SK-N-DZ (cell line): ENCODE measurements at places on chromosomes 6 and 20.

DNA sequence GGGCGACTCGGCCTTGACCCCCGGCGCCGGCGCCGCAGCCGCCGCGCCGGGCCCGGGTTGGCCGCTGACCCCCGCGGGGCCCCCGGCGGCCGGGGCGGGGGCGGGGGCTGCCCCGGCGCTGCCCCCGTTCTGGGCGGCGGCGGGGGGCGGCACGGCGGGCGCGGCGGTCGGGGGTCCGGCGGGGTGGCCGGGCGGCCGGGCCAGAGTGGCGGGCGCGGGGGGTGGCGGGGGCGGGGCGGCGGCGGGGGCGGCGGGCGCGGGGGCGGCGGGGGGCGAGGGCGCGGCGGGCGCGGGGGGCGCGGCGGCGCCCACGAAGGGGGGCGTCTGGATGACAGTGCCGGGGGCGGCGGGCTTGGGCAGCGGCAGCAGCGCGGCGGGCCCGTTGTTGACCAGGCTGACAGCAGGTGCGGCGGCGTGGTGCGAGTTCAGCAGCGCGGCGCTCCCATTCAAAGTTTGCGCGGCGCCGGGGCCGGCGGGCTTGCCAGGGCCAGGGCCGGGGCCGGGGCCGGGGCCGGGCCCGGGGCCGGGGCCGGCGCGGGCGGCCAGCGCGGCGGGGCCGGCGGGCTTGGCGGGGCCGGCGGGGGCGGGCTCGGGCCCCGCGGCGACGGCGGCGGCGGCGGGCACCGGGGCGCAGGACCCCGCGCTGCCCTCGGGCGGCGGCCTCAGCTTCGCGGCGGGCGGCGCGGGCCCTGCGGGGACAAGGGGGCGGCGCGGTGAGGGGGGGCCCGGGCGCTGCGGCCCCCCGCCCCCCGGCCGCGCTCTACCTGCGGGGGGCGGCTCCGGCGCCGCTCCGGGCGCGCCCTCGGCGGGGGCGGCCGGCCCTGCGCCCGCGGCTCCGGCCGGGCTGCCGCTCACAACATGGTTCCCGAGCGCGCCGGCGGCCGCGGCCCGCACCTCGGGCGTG, 659 bp downstream of the TAF4 start:
- DNase-seq: no peak

DNA sequence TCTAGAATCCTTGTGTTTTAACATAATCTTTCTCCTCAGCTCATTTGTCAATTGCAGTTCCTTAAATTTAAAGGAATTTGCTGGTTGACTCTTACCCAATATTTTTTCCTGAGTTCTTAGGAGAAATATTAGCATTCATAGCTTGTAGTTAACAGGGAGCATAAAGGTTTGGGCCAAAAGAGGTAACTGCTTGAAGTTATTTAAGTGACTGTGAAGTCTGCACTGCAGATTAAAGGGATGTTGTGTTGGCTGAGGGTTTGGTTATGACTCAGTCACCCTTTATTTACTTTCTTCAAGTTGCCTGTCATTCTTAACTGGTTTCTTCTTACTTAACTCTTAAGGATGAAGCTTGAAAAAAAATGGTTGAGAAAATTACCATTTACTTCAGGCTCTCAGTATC, 220.3 kb upstream of the LAMP5 start:
- no peak for DNase-seq

DNA sequence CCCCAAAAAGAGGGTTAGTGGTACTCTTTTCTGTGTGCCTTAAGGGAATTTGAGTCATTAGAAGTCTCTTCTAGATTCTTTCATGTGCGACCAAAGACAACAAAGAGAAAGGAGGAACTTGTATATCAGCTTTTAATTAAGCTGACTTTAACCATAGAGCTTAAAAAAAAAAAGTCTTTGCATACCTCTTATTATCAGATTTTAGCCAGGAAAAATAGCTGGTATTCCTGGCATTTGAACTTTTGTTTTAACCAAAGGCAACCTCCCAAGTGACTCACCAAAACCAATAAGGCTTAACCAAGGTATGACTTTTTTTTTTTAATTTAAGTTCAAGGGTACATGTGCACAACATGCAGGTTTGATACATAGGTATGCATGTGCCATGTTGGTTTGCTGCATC, 375.0 kb downstream of the CDC5L start:
- no peak for DNase-seq

DNA sequence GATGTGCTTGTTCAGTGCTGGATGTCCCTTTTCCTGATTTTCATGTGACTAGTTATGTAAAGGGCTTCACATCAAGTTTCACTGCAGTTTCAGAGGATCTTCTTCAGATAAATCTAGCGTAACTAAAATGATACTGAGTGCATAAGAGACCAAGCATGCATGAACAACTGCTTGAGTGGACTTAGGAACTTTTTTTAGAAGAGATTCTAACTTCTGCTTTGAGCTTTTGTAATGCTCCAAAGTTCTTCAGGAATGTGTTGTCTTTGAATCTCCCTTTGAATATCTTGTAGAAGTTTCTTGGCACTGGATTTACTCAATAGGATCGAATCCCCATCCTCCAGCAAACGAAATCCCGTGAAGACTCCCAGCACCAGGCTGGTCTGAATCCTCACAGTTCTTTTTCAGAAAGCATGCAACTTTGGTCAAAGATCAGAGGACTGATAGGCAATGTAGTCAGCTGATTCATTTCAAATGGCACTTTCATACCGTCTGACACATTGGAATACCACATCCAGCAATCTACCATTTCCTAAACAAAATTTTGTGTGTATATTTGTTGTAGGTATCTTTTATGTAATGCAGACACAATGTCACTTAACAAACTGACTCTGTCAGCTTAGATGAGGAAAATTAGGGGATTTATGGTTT, 33.2 kb downstream of the ENPP1 start:
- DNase-seq: no peak

GRCh38 chr6:80862756-80863155, 756.3 kb downstream of the BCKDHB start:
- no peak for DNase-seq

- DNase-seq: no peak
Observed at GRCh38 chr6:39886871-39887270, 47.4 kb downstream of the MOCS1 start.

- DNase-seq: no peak
Observed at GRCh38 chr6:3811191-3811590, 38.0 kb upstream of the FAM50B start.

DNA sequence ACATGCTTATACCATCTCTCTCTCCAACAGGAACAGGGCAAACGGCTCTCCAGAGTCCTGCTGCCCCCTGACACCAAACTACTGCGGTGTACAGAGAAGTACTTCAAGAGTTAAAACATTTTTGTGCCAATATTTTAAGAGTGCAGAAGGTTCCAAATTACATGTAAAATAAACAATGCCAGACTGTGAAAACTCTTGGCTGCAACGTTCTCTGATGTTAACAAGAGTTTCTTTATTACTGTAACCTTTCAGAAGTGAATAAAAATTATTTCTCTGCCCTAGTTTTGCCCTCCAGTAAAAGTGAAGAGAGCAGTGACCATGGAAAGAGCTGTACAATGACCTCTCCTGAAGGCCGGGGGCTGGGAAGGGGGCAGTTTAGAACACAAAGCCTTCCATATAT, 41.4 kb upstream of the FAM83C start:
- no peak for DNase-seq

GRCh38 chr6:163398815-163399214, 15.7 kb upstream of the QKI start:
- no peak for DNase-seq

- no peak for DNase-seq
Observed at GRCh38 chr6:111250791-111251354, 163.6 kb downstream of the SLC16A10 start.

DNA sequence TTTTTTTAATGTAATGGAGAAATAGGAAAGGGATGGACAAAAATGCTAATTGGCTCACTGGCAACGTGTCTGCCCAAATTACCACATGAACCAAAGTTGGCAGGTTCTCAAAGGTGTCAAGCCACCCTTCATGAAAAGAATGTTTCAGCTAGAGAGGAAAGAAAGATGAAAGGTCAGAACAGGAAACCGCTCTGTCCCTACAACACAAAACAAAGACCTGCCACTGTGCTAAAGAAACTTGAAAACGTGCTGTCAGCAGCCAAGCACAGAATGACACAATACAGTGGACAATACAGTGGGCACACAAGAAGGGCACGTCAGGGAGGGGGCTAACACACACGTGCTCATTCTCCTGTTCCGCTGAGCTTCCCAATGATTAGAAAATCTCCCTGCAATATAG, 4.9 kb downstream of the PREP start:
- no peak for DNase-seq

GRCh38 chr6:29627755-29628418, 5.1 kb downstream of the GABBR1 start:
- peak; percentile 70 for DNase-seq

DNA sequence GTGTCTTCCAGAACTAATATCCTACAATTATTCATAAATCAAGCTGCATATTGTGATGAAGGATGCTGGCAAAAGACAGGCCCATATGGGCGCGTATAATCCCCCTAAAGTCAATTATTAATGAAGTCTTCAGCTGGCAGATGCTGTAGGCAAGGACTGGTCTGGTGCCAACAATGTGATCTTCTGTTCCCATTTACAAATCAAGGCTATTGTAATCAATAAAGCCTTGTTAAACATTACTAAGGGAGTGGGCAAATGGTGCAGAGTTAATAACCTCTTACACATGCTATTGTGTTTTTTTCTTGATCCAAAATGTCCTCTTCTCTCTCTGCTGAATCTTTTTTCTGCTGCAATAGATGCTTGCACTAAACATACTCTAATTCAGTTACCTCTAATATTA, 119.0 kb downstream of the ALDH8A1 start:
- no peak for DNase-seq

GRCh38 chr6:14270925-14271788, 153.6 kb downstream of the CD83 start:
- DNase-seq: no peak

- no peak for DNase-seq
Observed at GRCh38 chr6:159908979-159909378, 18.2 kb downstream of the MAS1 start.

GRCh38 chr6:2651536-2651935, 99.2 kb downstream of the MYLK4 start:
- no peak for DNase-seq

- DNase-seq: no peak
Observed at GRCh38 chr6:13049666-13050254, 278.6 kb downstream of the TBC1D7 start.

GRCh38 chr6:133551436-133551835, 310.3 kb downstream of the EYA4 start:
- DNase-seq: peak; percentile 21

GRCh38 chr6:34696189-34696738, 303 bp downstream of the ILRUN start:
- no peak for DNase-seq

DNA sequence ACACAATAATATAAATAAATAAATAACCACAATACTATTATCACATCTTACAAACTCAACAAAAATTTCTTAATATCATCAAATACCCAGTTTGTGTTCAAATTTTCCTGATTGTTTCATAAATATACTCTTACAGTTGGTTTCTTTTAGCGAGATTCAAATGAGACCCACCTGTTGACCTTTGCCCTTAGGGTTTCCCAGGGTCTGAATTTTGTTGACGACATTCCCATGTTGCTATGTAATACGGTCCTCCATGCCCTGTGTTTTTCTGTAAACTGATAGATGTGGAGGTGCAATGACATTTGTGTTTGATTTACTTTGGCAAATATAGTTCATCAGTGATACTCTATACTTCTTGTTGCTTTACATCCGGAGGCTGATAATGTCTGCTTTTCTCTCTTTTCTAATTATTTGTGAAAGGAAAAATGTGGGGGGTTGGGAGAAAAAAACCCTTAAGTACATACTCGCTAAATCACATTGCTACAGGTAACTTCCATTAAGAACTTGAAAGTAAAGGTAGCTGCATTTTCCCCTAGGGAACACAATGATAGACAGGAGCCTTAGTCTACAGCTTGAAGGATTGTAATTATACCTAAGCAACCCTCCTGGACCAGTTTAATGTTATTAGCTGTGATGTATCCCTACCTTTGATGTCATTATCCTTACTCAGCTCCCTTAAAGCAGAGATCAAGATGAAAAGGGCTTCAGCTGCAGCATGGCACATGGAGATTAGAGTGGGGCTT, 6.6 kb downstream of the MOG start:
- DNase-seq: peak; percentile 69

DNA sequence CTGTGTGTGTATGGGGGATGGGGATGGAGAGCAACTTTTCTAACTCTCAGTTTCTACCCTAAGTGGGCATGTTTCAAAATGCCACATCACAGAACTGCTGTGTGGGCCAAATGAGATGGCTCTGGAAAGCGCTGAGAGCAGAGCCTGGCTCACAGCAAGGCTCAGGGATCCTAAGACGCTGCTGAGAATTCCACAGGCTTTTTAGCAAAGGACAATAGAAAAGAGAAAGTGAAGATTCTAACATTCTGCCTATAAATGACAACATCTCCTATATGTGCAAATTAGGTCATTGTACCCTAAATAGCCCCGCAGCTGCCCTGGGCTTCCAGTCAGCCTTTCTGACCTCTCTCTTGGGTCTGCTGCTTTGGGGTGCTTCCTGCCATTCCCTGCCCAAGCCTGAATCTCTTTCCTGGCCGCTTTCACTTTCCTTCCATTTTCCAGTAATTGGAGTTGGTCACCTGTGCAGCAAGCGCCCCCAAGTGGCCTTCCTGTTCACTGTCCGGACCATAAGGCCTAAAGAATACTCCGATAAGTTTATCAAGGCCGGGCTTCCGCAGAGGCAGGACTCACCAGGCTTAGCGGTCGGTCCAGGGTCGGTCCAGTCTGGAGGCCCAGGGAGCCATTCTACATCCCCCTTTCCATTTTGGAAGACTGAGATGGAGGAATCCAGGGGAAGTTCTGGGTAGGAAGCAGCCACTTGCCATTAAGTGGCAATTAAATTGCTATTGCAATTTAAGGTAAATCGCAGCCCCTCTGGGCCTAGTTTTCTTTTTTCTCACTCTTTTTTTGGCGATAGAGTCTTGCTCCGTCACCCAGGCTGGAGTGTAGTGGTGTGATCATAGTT, 6.7 kb upstream of the DDR1 start:
- peak; percentile 80 for DNase-seq

- DNase-seq: no peak
Observed at GRCh38 chr6:170098428-170099170, 192.3 kb downstream of the DLL1 start.

- DNase-seq: no peak
Observed at GRCh38 chr6:97294451-97294850, 11.4 kb upstream of the MMS22L start.

DNA sequence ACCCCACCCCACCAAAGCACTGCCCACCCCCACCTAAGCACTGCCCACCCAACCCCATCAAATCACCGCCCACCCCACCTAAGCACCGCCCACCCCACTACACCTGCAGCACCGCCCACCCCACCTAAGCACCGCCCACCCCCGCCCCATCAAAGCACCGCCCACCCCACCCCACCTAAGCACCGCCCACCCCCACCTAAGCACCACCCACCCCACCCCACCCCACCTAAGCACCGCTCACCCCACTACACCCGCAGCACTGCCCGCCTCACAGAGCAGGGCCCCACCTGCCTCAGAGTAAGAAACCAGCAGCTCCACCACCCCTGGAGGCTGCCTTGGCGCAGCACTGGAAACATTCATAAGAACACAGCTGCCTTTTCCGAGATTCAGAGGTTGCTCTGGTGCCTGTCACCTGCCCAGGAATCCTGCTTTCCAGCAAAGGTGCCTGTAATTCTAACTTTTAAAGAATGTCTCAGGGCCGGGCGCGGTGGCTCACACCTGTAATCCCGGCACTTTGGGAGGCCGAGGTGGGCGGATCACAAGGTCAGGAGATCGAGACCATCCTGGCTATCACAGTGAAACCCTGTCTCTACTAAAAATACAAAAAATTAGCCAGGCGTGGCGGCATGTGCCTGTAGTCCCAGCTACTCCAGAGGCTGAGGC, 148.2 kb downstream of the BMP7 start:
- no peak for DNase-seq

GRCh38 chr20:10510216-10510615, 75.1 kb downstream of the SLX4IP start:
- no peak for DNase-seq

GRCh38 chr20:58618351-58619076, 32.6 kb upstream of the STX16 start:
- DNase-seq: no peak
